ENCODE measurements at places on chromosomes 4 and X.

DNA sequence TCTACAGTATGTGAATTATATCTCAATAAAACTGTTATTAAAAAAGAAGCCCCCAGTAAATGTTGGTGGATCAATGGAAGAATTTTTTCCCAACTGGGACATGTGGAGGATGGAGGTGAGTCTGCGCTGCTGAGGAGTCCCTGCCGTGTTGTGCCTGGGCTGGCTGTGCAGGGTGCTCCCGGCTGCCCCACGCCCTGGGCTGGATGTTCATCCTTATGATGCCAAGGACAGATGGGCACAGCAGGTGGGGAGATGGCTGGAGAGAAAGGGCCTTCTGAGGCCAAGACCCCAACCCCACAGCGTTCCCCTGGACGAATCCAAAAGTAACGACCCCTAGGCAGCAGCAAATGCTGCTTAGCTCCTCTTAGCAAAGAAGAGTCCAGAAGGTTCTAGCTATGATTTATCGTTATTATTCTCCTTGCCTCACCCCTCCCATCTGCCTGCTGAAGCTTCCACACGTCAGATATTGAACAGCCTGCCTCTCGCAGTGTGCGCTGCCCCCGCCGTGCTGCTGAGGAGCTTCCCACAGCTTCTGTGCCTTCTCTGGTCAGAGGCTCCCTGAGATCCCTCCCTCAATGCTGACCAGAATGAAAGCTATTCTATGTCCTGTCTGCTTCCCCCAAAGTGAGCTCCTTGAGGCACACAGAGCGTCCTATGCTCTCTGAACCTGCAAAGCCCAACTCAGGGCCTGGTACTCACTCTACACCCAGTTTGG lies 26.5 kb downstream of the HMX1 start:
- DNase-seq: no peak

- DNase-seq: no peak
These were observed 3.1 kb downstream of the MTMR1 start for GRCh38 chrX:150696331-150696730.

GRCh38 chr4:122921300-122921699 lies 1.1 kb downstream of the NUDT6 start:
- DNase-seq: no peak

GRCh38 chr4:4327652-4328121 lies 37.6 kb downstream of the ZBTB49 start:
- no peak for DNase-seq

DNA sequence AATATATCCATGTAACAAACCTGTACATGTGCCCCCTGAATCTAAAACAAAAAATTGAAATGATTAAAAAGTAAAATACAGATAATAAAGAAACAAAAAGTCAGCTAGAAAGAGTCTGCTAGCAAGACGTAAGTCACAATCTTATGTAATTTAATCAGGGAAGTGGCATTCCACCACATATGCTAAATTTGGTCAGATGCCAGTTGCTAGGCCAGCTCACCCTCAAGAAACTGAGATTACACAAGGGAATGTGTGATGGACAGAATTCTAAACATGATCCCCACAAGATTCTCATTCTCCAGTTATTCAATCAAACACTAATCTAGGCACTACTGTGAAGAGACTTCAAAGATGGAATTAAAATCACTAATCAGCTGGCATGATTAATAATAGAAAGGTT lies 689.3 kb downstream of the CENPC start:
- no peak for DNase-seq

- DNase-seq: no peak
These were observed 853.2 kb upstream of the INTU start for GRCh38 chr4:126779436-126780166.

- no peak for DNase-seq
These were observed 177.3 kb upstream of the EMCN start for GRCh38 chr4:100695039-100695654.

All from erythroblast (primary cell).